AG20443 (cell line): ENCODE measurements at places on chromosomes 6 and 20.

- DNase-seq = peak; percentile 75
These were observed 110.7 kb upstream of the ADGRF1 start for GRCh38 chr6:47152666-47153403.

DNA sequence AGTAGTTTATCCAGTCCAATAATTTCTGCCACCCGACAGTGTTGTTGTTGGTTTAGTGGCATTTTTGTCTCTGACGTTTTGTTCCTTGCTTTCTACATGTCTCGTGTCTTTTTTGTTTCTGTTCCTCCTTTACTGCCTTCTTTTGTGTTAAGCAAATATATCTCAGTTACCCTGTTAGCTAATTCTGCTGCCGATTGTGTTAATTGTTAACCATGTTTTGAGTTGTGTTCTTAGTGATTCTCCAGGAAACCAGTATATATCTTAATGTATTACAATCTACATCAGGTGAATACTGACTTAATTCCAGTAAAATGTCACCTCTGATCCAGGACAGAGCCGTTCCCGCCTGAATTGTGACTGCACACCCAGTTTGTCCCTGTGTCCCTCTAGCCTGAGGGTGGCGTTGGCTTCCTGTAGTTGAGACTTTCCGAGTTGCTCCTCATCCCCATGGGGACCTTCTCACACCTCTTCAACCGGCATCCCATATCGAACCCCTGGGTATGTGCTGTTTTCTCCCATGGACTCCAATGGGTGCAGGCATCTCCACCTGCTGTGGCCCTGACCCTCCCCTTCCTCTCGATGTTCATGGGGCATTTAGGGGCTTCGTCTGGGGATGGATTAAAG lies 35.8 kb upstream of the BHLHE23 start:
- no peak for DNase-seq

- no peak for DNase-seq
These were observed 216.4 kb downstream of the UNC5CL start for GRCh38 chr6:40822619-40823018.

GRCh38 chr6:104286641-104287040 lies 573.1 kb downstream of the HACE1 start:
- DNase-seq = no peak

DNA sequence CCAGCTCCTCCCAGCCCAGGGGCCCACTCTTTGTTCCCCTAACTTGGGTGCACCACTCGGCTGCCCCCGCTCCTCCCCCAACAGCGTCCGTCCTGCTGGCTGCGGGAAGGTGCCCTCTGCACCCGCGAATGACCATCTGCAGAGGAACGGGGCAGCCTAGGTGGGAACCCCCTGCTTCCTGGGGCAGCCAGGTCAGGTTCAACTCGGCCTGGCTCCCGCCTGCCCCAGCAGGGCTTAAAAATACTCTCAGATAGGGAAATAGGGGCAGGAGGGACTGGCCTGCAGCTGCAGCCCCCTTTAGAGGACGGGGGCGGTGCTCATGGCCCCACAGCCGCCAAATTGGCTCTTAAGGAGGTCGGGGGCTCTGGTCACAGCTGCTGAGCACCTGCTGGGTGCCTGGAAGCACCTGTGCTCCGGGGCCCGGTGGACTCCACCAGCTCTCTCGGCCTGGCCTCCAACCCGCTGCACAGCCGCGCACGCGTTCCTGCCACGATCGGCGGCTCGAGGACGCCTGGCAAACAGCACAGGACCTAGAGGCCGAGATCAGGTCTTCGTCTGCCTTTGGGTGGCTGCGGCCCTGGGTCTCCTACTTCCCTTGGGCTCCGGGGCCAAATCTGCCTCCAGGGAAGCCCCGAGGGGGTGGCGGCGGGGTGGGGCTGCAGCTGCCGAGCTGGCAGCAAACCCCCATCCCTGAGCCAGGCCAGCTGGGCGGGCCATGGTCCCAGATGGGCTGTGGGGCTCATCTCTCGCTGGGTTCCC lies 700 bp upstream of the LAMA5 start:
- DNase-seq = no peak

DNA sequence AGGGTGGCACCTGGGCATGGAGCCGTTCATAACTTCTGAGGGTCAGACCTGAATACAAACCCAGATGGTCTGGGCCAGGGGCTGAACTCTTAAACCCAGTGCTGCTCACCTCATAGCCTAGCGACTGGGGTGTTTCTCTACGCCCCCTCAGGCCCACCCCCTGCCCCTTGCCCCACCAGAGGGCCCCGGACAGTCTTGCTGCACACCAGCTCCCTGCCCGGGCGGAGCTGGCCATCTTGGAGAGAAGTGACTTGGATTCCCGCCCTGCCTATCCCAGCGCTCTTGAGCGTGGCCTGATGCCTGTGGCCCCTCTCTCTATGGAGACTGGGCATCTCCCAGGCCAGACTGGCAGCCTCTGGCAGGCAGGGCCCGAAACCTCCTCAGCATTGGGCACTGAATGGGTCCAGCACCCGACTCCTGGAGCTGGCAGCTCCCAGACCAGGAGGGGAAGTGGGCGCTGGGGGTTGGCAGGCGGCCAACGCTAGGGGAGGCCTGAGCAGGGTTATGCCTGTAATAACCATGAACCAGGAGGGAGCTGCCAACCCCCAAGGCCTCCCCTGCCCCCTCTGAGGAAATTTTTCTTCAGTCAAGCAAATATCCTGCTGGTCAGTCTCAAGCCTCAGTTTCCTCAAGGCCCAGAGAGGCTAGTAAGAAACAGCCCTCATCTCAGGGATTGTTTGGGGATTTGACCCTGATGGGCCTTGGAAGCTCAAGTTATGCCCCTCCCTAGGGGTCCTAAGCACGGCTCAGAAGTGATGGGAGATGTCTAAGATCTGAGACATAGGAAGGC lies 169.5 kb downstream of the VEGFA start:
- no peak for DNase-seq

DNA sequence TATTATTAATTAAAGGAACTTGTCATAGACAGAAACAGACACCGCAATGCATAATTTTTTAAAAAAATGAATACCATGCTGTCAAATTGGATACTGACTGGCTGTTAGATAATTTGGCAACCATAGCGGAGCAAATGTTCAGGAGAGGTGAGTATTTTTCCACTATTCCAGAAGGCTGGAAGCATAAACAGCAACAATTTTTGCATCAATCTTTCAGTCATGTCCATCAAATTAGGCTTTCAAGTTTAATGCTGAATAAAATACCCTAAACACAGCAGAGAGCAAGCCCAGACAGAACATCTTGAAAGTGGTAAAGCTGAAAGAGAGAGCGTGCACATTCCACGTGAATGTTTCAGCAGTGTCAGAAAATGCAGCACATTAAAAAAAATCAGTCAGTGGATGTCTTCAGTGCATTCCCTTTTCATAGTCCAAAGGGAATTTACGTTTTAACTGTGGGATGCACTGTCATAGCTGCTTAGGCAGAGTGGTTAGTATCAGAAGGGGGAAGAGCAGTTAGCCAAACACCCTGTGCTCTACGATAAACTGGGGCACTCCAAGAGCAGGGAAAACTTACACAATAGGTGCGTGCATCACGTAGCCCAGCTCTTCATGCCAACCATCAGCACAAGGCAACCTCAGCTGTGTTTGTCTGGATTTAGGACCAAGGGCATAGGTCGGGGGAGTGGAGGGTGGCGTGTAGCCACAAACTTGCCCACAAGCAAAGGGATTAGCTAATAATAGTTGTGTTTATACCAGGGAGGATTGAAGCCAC lies 116.2 kb upstream of the STMND1 start:
- DNase-seq = peak; percentile 74

GRCh38 chr6:54217018-54217417 lies 91.2 kb upstream of the TINAG start:
- DNase-seq = no peak

DNA sequence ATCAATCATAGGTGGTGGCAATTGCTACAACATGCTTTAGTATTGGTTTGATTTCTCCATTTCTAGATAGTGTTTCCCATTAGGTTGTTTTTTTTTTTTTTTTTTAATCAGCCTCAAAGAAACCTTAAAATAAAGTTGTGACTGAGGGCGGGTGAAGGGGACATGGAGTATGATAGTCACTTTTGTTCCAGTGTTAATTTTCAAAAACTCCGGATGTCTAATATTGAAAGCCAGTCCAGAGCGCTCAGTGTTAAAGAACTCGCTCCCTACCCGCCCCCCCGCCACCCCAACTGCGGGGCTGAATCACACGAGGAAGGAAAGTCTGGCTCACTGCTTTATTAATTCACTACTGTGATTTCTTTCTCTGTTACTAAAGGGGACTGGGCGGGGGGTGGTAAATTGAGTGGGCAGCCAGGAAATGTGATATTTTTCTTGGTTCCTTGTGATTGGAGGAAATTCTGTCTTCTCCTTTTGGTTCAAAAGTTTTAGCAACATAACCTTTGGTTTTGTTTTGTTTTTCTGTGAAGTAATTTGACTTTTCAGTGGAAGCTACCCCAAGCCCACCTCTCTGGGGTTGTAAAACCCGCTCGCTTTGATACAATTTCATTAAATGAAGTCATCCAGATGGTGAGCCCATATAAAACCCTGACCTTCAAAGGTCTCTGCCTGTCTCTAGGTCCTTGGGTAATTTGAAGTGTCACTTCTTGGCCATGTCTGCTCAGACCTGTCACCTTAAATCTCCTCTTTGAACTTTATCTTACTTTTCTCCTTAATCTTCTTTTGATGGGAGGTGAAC lies 38.0 kb downstream of the TNFAIP3 start:
- DNase-seq = peak; percentile 71

DNA sequence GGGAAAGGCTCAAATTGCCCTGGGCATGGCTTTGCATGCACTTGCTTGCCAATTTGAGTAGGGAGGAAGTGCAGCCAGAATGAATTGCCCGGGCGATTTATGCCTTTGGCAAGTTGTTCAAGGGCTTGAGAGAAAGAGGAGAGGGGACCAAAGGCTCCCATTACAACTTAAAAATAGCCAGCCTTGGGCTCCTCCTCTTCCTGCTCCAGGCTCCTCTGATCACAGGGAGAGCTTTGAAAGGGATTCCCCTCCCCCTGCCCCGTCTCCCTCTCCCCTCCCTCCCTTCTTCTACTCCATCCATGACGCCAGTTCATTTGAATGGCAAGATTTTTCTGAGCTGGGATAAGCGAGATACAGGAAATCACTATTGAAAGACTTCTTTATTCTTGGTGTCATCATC lies 304.9 kb upstream of the JAG1 start:
- no peak for DNase-seq

DNA sequence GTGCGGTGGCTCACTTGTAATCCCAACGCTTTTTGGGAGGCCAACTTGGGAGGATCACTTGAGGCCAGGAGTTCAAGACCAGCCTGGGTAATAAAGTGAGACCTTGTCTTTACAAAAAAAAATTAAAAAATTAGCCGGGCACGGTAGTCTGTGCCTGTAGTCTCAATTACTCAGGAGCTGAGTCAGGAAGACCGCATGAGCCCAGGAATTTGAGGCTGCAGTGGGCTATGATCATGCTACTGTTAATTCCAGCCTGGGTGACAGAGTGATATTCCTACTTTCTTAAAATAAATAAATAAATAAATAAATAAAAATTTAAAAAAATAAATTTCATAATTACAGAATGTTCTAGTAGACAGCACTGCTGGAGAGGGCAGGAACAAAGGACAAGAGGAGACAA lies 62.4 kb downstream of the DST start:
- no peak for DNase-seq

DNA sequence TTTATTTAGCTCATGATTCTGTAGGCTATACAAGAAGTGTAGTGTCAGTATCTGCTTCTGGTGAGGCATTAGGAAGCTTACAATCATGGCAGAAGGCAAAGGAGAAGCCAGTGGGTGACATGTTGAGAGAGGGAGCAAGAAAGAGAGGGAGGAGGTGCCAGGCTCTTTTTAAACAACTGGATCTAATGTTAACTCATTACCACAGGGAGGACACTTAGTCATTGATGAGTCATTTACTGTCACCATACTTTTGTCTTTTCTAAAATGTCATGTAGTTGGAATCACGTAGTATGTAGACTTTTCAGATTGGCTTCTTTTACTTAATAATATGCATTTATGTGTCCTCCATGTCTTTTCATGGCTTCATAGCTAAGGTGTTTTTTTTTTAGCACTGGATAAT lies 58.1 kb downstream of the NUS1 start:
- no peak for DNase-seq

GRCh38 chr20:15176929-15177328 lies 839.5 kb upstream of the FLRT3 start:
- DNase-seq = no peak

- DNase-seq = no peak
These were observed 2.4 kb downstream of the NUS1 start for GRCh38 chr6:117677553-117678141.

DNA sequence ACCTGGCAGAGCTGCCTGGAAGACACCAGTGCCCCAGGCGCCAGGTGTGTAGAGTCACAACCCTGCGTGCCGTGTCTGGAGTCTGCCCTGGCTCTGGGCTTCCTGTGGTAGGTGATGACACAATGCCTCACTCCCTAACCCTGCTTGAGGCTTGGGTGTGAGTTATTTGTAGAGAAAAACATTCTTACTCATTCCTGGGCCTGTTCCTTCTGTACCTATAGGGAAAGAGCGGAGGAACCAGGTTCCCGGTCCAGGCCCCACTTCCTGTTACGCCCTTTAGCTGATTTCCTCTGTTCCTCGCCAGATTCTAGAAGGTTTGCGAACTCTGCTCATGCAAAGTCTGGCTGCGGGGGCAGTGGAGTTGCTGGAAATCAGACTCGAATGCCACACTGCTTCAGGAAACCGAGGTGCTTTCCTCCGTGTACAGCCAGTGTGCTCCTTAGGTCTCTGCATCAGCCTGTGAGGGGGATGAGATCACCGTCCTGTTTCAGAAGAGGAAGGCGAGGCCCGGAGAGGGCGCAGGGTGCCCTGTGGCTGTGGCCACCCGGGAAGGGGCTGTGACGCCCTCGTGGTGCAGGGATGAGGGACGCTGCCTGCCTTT lies 67.1 kb upstream of the DUSP22 start:
- DNase-seq = no peak

- no peak for DNase-seq
These were observed 142.8 kb downstream of the VEGFA start for GRCh38 chr6:43912598-43913371.

GRCh38 chr6:159831373-159831679 lies 31.2 kb downstream of the PNLDC1 start:
- DNase-seq = no peak

DNA sequence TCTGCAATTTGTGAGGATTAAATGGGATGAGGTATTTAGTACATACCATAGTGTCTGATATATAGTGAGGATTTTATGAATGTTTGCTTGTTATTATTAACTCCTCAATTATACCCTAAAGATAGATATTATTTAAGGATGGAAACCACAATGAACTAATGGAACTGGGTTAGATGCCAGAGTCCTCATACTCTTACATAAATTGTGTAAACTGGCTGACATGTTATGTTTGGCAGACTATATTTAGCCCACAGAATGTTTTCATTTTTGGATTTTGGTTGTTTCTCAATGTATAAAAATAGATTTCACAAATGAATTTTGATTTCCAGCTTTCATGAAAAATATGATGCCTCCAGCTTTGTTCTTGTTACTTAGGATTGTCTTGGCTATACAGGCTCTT lies 37.6 kb downstream of the HTR1B start:
- no peak for DNase-seq
